ENCODE measurements at places on chromosomes 6 and 20.

DNA sequence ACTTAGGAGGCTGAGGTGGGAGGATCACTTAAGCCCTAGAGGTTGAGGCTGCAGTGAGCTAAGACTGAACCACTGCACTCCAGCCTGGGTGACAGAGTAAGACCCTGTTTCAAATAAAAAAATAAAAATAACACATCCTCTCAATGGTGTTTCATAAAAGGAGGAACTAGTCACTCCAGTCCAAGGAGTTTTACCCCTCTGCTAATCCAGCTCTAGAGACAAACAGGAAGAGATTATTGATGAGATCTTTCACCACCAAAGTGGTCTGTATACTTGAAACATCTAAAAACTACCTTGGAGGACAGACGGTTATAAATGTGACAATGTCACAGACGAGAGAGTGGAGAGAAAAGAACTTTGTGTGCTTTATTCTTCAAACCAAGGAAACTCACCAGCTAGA, 58.2 kb downstream of the PIGU start:
- no peak for DNase-seq

- DNase-seq: no peak
Measured at GRCh38 chr6:71031912-71032311, 75.1 kb upstream of the B3GAT2 start.

DNA sequence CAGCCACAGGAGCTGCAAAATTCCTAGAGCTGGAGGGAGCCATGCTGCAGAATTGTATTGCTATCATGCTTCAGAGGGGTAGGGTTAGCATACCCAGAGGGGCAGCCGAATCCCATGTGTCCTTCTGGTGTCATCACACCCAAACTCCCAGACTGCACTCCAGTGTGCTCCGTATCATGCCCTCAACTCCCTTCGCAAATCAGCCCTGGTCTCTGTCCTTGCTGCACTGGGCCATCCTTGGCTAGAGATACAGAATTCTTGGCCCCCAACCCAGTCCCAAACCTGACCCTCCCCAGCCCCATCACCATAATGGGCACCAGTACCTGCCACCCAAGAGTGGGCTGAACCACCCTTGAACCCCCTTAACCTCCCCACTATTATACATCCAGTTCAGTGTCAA, 138.3 kb downstream of the ANKRD60 start:
- DNase-seq: no peak

GRCh38 chr6:15935661-15936060, 193.2 kb upstream of the MYLIP start:
- DNase-seq: no peak

- DNase-seq: no peak
Measured at GRCh38 chr6:83231146-83231545, 38.0 kb downstream of the RWDD2A start.

DNA sequence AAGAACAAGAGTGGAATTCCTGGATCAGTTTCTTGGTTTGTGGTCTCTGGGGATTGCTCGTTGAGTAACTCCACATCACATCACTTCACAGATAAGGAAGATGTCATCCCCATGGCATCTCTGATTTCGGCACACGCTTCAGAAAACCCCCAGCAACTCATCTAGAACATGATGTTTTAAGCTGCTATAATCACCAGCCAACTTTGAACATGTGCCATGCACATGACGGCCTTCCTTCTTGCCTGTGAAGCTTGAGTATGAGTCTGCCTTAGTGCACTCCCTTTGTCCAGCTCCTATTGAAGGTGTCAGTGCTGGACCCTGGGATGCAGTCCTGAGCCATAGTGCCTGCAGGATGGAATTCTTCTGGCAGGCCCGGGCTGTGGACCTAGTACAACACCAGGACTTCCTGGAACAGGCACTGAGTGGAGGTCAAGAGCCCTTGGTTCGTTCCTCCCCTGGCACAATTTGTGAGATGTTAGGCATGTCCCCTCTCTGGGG, 231.5 kb upstream of the SUPT3H start:
- no peak for DNase-seq

- no peak for DNase-seq
Measured at GRCh38 chr20:62219101-62219991, 732 bp downstream of the HRH3 start.

- no peak for DNase-seq
Measured at GRCh38 chr6:111674413-111674812, 68.7 kb upstream of the TRAF3IP2 start.

GRCh38 chr6:153101461-153101860, 29.6 kb downstream of the RGS17 start:
- DNase-seq: no peak

DNA sequence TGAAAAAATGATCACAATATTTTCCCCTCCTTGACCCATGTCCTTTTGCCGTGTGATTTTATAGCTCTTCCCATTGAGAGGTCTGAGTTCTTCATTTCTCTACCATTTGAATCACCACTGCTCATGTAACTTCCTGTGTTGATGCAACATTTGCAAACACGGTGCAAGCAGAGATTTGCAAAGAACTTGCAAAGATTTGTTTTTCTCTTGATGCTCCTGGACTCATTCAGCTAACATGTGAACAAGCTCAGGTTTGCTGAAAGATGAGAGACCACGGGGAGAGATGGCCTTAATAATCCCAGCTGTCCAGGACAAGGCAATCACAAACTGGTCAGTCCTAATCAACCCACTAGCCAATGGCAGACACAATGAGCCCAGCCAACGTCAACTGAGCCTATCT, 8.6 kb downstream of the VNN2 start:
- no peak for DNase-seq

- no peak for DNase-seq
Measured at GRCh38 chr6:119686644-119687043, 337.1 kb upstream of the MAN1A1 start.

DNA sequence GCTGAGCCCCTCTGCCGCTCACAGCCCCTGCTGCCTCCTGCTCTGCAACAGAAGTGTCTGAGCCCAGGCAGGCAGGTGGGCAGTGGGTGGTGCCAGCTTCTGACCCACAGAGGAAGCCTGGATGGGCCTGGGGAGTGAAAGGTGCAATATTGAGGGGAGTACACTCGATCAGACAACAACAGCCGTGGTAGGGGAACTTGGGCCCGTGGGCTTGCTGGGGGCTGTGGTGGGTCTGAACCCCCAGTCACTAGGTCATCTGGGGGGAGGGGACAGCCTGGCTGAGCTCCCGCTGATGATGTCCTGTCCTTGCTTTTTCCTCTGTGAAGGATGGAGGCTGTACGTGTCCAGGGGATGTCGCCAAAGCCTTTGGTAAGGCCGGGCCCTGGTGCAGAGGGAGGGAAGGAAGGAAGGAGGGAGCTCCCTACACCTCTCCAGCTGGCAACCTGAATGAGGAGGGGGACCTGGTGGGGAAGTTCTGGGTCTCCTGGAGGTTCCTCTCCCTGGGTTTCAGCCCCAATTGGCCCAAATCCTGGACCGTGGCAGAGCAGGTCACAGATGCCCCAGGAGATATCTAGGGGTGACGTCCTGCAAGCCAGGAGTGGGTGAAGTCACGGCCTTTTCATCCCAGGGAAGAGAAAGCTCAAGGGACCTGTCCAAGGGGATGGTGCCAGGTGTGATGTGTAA, 47.2 kb downstream of the GMPR start:
- DNase-seq: no peak

- peak; percentile 38 for DNase-seq
Measured at GRCh38 chr6:125314009-125314581, 12.3 kb upstream of the HDDC2 start.

GRCh38 chr6:156977527-156978291, 200.5 kb downstream of the ARID1B start:
- DNase-seq: no peak

DNA sequence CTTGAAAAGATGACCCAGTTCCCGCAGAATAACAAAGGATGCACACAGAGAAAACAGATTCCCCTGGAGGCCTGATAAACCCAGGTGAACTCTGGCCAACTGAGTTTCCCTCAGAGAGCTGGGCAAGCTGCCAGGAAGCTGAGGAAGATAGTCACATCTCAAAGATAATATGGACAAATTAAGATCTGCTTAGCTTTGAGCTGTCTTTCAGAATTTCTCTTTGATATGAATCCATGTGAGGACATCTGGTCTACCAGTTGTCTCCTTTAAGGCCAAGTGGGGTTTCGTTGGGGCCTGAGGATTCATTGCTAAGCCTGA, 59.5 kb downstream of the ID4 start:
- DNase-seq: no peak

- DNase-seq: no peak
Measured at GRCh38 chr6:123547216-123547978, 89.4 kb downstream of the TRDN start.

- DNase-seq: no peak
Measured at GRCh38 chr6:41464481-41464880, 81.7 kb upstream of the FOXP4 start.

- peak; percentile 90 for DNase-seq
Measured at GRCh38 chr6:32190054-32190851, at the start of gene PBX2. PBX2 (minus strand) TSS chr6:32190202; CDS start chr6:32189915, 287 bp downstream.

DNA sequence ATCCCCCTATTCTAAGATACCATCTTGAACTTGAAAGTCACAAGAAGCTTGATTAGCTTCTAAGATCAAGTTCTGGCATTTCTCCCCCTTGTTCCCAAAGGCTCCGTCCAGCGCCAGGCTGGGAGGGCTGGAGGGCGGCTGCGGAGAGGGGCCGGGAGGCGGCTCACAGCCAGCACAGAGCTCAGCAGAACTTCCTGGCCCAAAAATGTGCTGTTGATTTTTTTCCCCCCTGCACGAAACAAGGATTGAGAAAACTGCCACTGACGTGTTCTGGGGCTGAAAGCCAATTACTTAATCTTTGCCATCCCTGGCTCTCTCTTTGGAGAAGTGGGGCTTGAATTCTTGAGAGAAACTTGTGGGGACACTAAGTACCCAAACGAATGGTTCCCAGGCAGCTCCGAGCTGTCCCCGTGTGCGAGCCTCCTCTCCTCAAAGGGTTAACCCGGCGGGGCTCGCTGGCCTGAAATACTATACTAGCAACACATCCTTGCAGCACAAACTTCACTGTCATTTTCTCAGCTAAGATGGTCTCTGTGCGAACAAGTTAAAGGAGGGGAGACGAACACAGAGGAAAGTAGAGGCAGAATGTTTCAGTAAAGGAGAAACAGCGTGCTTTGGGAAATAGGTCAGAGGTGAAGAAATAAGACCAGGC, 452 bp downstream of the TRAF3IP2 start:
- peak; percentile 31 for DNase-seq

DNA sequence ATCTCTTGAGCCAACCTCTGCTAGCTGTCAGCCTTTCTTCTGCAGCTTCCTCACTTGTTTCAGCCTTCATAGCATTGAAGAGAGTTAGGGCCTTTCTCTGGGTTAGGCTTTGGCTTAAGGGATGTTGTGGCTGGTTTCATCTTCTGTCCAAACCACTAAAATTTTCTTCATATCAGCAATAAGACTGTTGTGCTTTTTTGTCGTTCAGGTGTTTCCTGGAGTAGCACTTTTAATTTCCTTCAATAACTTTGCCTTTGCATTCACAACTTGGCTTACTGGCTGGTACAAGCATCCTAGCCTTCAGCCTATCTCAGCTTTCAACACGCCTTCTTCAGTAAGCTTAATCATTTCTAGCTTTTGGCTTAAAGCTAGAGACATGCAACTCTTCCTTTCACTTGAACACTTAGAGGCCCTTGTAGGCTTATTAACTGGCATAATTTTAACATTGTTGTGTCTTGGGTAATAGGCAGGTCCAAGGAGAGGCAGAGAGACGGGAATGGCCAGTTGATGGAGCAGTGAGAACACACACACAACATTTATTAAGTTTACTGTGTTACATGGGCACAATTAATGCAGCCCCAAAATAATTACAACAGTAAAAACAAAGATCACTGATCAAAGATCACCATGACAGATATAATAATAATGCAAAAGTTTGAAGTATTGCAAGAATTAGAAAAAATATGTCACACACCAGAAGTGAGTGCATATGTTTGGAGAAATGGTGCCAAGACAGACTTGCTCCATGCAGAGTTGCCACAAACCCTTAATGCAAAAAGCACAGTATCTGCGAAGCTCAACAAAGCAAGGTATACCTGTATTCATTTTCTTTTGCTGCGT, 98.6 kb downstream of the HIVEP1 start:
- no peak for DNase-seq

DNA sequence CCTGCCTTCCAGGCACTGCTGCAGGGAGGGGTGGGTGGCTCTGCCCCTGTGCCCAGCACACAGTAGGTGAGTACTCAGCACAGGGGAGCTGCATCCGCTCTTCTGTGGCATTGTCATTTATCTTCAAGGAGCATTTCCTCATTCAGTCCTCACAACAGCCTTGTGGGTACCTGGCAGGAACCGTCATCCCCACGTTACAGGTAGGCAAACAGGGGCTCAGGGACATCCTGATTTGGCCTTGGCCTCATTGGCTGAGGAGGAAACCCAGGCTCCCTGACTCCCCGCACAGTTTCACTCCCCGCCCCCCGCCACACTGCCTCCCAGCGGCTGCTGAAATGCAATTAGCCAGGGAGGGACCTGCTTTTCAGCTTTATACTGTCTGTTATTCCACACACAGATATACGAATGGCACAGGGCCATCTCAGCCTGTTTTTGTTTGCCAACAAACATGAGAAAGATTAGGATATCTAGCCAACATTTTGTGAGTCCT, 24.2 kb upstream of the PNPLA1 start:
- peak; percentile 9 for DNase-seq

Data from activated CD4-positive, alpha-beta T cell treated with anti-CD3 and anti-CD28 coated beads, Interleukin-2, amount 50 U/mL, for 48 hours (primary cell).